ENCODE measurements at places on chromosomes 5 and 9.

DNA sequence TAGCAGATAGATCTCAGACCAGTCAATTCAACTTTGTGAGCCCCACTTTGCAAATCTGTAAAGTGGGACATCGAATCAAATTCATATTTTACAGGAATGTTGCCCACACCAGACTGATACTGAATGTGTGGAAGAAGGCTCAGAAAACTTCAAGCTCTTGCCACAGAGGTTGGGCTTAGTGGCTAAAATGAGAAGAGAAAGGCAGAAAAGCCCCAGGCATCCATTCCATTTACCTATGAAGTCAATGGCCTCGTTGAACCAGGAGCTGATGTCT lies 1.7 kb downstream of the DUSP1 start:
- DNase-seq: no peak

- DNase-seq: no peak
Observed at GRCh38 chr9:127277770-127278169, 13.2 kb downstream of the GARNL3 start.

DNA sequence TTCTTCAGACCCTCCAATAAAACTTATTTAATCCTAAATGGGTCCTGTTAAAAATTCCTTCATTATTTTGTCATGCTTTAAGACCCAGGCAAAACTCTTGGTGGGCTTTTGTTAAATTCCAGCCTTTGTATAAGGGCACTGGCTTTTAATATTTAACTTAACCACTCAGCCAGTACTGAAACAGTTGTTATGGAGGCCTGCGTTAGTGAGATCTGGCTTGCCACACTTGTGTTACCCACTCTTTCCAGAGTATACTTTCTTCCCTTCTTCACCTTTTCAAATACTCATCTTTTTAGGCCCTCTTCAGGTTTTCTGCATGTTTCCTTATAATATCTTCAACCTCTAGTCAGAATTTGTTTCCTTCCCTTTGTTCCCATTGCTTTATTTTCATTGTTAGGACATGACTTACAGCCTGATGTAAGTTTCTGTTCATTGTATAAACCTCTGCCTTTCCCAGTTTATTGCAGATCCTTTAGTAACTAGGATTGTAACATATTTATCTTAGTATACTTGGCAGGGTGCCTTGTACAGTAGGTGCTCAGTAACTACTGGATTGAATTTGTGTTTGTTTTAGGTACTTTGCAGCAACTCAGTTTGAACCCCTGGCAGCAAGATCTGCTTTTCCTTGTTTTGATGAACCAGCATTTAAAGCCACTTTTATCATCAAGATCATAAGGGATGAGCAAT lies 48.8 kb downstream of the LNPEP start:
- no peak for DNase-seq

GRCh38 chr5:116453988-116454411 lies 120.6 kb downstream of the SEMA6A start:
- no peak for DNase-seq
